ENCODE measurements at places on chromosomes 6 and 20.

DNA sequence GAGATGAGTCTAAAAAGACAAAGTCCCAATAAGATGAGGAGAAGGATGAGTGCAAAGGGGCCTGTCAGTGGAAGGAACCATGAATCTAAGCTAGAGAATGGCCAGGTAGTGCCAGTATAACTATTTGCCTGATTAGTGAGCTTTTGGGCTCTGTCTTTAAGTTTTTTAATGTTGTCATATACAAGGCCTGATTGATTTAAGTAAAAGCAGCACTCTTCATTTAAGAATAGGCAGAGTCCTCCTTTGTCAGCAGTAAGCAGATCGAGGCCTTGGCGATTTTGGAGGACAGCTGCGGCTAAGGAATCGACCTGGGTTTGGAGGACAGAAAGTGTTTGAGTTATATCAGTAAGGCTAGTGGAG, 753.4 kb upstream of the ADGRB3 start:
- no peak for DNase-seq

- no peak for DNase-seq
Measured at GRCh38 chr20:3473944-3474343, 3.1 kb downstream of the ATRN start.

DNA sequence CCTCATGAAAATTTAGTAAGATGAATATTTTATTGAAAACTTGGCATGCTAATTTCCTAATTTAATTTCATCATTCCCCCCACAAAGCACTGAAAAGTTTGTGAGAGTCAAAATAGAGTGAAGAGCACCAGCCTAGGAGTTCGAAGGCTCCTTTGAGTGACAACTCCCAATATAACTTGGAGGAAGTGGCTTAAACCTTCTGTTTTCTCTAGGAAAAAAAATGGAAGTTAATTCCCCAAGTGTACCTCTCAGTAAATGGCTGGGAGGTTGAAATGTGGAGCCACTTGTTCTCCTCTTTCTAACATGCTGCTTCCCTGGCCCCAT, 107.3 kb downstream of the MAP3K7 start:
- no peak for DNase-seq

DNA sequence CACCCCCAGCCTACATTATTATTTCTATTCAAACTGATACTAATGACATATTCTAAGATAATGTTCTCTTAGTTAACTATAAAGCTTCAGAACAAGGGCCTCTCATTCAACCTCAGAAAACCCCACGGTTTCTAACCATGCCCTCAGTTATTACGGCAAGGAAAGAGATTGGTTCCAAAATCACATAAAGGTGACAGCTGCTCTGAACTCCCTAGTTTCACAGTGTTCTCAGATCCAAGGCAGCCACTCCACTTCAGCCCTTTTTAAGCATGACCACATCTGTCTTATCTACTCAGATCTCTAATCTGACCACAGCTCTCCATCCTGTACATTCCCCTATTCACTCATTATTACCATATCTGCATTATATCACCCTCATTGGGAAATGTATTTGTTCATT, 98.8 kb upstream of the CEP85L start:
- no peak for DNase-seq

DNA sequence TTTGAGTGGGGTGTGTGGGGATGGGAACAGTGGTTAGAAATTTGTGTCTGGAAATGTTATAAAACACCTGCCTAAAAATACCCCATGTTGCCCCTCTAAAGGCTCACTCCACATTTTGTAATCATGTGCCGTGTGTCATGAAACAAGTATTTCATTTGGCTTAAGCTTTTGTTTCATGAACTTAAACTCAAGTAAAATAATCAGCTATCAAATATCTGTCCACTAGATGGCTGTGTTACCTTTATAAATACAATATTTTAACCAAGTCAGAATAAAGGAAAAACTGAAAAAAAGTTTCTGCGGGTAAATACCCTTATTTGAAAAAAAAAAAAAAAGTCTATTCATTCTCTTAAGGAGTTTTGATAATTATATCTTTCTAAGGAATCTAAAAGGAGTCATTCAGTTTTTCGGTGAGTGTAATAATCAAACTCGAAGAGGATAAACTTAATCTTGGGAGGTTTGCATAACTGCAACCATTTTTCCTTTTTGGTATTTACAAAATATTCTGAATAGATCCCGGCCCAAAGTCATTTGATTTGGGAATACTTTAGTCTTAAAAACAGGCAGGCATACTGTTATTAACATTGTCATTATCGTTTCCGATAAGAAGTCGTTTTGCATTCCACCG, 29.9 kb upstream of the MTRF1L start:
- DNase-seq = no peak

DNA sequence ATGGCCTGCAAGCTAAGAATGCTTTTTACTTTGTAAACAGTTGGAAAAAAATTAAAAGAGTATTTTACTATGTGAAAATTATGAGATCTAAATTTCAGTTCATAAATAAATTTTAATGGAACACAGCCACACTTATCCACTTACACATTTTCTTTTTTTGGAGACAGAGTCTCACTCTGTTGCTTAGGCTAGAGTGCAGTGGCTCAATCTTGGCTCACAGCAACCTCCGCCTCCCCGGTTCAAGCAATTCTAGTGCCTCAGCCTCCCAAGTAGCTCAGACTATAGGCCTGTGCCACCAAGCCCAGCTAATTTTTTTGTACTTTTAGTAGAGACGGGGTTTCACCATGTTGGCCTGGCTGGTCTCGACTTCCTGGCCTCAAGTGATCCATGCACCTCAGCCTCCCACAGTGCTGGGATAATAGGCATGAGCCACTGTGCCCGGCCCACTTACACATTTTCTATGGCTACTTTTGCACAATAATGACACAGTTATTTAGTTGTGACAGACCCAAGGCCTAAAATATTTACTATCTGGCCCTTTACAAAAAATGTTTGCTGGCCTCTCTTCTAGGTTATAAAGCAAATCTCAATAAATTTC, 109.6 kb downstream of the INSM1 start:
- DNase-seq = no peak

DNA sequence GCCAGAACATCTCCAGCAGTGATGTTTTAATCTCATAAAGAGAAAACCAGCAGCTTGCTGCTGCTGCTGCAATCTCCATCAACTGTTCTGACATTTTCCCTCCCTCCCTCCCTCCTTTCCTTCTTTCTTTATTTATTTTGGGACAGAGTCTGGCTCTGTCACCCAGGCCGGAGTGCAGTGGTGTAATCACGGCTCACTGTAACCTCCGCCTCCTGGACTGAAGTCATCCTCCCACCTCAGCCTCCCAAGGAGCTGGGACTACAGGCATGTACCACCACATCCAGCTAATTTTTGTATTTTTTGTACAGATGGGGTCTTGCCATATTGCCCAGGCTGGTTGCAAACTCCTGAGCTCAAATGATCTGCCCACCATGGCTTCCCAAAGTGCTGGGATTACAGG, 5.7 kb downstream of the ELOVL5 start:
- DNase-seq = no peak

- no peak for DNase-seq
Measured at GRCh38 chr6:121590438-121590837, 155.0 kb downstream of the GJA1 start.

- DNase-seq = no peak
Measured at GRCh38 chr6:43708860-43709653, 21.5 kb upstream of the MRPS18A start.

GRCh38 chr20:54515793-54516628, 40.6 kb downstream of the DOK5 start:
- DNase-seq = no peak

DNA sequence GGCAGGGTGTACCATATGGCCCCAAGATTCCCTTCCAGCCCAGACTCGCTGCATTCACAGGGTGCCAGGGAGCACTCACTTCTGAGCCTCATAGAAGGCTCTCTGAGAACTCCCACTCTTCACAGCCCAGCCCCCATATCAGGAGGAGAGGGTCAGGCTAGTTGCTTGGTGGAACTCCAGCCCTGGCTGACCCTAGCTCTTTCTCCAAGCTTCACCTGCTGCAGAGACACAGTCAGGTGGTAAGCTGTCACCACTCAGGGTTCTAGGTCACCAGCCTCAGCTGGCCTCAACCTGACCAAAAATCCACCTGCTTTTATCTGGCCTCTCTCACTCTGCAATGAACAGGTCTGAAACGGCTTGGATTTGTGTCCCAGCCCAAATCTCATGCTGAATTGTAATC, 162.7 kb upstream of the MLN start:
- no peak for DNase-seq

DNA sequence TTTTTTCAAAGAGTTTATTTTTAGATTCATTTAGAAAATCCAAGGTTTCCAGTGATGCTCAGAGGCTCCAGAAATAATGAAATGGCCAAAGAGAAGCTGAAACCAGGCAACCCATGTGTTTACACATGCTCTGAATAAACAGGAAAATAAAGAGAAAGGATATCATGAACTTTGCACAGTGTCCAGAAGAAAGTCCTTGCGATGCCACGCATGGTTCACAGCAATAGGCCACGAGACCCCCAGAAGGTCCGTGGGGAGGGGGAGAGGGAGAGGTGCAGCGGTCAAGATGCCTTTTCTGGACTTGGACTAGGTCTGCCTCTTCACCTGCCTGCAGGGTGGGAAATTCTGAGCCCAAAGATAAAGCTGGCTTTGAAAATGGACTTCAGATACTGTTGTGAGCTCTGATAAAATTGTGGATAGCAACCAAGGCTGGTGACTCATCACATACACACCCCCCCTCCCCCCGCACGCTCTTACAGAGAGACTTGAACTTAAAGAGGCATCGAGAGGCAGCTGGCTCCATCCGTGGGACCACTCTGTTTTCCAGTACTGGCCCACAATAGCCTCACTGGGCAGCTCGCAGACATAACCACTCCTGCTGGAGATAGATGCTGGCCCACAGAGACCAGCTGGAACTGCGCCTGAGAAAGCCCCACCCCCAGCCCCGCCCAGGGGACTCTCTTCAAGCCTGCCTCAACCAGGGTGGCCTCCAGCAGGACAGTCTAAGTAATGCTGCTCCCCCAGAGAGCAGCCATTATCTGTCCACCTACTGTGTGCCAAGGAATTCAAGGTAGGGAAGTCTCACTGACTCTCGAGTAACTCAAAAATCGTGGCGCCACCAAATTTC, 21.2 kb upstream of the NFATC2 start:
- no peak for DNase-seq

- no peak for DNase-seq
Measured at GRCh38 chr20:9200620-9201019, 131.7 kb downstream of the PLCB4 start.

- DNase-seq = no peak
Measured at GRCh38 chr20:57062696-57063270, 203.7 kb downstream of the BMP7 start.

DNA sequence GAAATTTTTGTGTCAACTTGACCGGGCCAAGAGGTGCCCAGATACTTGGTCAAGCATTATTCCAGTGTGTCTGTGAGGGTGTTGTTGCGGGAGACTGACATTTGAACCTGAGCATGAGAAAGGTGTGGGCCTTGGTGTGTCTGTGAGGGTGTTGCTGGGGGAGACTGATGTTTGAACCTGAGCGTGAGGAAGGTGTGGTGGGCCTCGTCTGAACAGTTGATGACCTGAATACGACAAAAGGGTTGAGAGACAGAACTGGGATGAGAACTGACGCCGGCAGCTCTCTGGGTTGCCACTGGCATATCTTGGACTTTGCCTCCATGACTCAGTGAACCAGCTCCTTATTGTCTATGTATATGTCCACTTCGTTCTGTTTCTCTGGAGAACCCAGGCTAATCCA, 240.5 kb downstream of the ERMARD start:
- no peak for DNase-seq

DNA sequence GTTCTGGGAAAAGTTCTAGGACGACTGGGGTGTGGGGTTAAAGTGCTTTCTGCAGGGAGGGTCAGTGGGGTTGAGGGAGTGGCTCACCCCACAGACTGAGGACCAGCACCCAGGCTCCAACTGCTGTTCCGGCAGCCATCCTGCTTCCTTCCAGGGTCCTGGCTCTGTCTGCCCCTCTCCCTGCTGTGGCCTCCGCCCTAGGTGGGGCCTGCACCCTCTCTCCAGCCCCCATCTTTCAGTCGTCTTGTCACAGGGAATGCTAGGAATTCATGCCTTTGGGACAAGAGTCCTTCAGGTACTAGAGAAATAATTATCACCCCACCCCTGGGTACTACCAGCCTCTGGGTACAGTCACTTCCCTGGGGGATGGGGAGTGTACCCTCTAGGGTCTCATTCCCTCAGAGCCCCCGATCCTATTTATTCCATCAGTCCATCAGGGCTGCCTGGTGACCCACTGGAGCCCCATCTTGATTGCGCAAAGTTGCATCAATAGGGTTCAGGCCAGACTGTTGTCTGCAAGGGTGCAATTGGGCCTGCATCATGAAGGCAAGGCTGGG, at the start of gene AGER:
Gene AGER (minus strand): TSS at position 170 of the 557 bp plus-strand sequence. CDS start 31 bp downstream, at position 139.
- no peak for DNase-seq

DNA sequence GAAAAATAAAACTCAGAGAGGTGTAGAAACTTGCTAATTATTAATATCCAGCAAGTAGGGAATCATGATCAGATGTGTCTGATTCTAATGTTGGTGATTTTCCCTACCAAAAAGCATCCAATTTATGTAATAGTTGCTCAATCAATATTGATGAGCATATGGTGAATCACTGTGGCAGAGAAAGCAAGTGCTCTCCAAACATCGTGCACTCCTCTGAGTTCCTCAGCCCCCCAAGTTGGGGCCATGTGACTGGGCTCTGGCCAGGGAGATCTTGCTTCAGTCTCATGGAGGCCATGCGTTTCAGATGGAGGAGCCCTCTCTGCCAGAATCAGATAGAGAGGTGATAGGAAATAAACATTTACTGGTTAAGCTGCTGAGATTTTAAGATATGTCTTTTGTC, 133.2 kb upstream of the LY86 start:
- no peak for DNase-seq

GRCh38 chr6:22880686-22881433, 311.5 kb downstream of the HDGFL1 start:
- no peak for DNase-seq

DNA sequence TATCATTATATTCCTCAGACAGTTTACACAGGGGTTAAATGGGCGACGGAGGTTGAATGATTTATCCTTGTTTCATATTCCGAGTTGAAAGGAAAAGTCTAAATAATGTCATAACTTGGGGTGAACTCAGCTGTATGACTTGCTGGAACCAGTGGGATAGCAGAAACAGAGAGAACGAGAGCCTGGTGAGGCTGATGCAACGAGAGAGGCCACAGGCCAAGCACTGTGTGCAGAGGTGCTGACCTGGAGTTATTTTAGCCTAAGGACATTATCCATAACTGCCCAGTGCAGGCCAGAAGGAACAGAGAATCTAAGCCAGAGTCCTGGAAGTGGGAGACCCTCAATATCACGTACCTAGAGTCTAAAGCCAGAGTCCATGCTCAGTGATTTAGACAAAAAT, 394.9 kb downstream of the MAFB start:
- DNase-seq = no peak

- no peak for DNase-seq
Measured at GRCh38 chr6:12385316-12385715, 95.2 kb downstream of the EDN1 start.

- DNase-seq = no peak
Measured at GRCh38 chr20:19451923-19452295, 239.5 kb downstream of the SLC24A3 start.

- DNase-seq = no peak
Measured at GRCh38 chr6:41181566-41181965, 18.6 kb upstream of the TREM2 start.
